Small intestine (tissue), 16 donors: ENCODE measurements at places on chromosomes 12 and 14. TPM values are rescaled to one million over a fixed set of nuclear protein-coding genes. Genes with fewer than 3 reads are reported as not detected.

Gene MORN3
- polyA plus RNA-seq: not detected

Gene GLIPR1L1
- polyA plus RNA-seq: not detected

Gene DPPA3
- not detected for polyA plus RNA-seq

Gene TMEM132D
- polyA plus RNA-seq: not detected

Gene SLC25A47
- 1.1 TPM for polyA plus RNA-seq

Gene MIPOL1
- 2.2 TPM for polyA plus RNA-seq
